Mammary microvascular endothelial cell (primary cell): ENCODE measurements at places on chromosomes 2 and 18. TPM values are rescaled to one million over a fixed set of nuclear protein-coding genes. Genes with fewer than 3 reads are reported as not detected.

The ARHGAP25 gene
- total RNA-seq: 10.7 and 11.8 TPM in 2 replicates

The PROKR1 gene
- not detected in 2 replicates for total RNA-seq

The ALPI gene
- not detected in 2 replicates for total RNA-seq

The FSHR gene
- total RNA-seq: not detected in 2 replicates

The TMEM163 gene
- 0.44 and 0.53 TPM in 2 replicates for total RNA-seq

The FBLN7 gene
- total RNA-seq: 1.9 and 2.2 TPM in 2 replicates

The DSC1 gene
- not detected in 2 replicates for total RNA-seq

The IER3IP1 gene
- total RNA-seq: 18.2 and 19.9 TPM in 2 replicates

The SIX2 gene
- not detected in 2 replicates for total RNA-seq

The CHAC2 gene
- 21.4 TPM in 2 replicates for total RNA-seq

The POTEI gene
- 0.05 and 0.07 TPM in 2 replicates for total RNA-seq

The ATG16L1 gene
- 24.0 and 30.2 TPM in 2 replicates for total RNA-seq
